Brain microvascular endothelial cell (primary cell): ENCODE measurements at places on chromosomes 6 and 20.

GRCh38 chr6:81534934-81535465 lies 217.5 kb downstream of the TENT5A start:
- DNase-seq = no peak

DNA sequence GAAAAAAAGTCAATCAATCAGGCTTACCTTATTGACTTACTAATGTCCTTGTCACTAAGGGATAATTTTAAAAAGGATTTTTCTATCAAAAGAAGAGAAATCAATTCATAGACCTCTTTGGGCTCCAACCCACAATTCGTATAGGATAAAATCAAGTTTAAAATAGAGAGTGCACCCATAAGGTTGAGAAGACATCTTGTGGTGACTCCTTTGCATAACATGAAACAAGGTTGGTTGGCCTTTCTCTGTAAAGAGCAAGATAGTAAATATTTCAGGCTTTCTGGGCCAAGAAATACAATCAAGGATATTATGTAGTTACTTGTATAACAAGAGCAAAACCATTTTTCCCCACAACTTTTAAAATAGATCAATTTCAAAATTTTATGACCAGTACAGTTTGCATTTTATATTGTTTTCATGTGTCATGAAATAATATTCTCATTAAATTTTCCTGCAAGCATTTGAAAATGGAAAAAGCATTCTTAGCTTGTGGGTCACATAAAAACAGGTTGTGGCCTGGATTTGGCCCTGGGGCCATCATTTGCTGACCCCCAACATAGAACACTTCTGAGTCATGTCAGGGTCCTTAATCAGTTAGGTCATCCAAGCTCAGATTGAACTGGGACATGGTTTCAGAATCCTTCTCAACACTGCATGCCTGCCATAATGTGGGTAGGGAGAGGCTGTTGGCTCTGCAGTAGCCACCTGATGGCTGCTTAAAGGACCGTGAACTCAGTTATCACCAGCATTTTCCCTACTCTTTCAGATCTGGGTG lies 76.7 kb downstream of the MYB start:
- DNase-seq = no peak

GRCh38 chr6:44169886-44170570 lies 11.4 kb downstream of the CAPN11 start:
- DNase-seq = no peak

DNA sequence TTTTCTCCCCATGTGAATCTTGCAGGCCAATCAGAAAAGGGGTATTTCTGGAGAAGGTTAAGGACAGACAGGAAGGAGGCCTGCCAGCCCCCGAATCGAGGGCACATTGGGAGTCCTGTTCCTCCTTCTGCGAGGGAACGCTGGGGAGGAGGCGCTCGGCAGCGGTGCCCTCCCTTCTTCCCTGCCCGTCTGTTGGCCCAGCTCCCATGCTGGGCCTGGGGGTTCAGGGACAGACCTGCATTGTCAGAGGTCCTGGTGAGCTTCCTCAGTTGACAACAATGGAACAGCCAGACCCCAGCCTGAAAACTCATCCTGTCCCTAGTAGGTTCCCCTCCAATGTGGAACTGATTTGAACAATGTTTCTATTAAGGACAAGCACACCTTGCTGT lies 15.1 kb upstream of the SYNJ2 start:
- no peak for DNase-seq

DNA sequence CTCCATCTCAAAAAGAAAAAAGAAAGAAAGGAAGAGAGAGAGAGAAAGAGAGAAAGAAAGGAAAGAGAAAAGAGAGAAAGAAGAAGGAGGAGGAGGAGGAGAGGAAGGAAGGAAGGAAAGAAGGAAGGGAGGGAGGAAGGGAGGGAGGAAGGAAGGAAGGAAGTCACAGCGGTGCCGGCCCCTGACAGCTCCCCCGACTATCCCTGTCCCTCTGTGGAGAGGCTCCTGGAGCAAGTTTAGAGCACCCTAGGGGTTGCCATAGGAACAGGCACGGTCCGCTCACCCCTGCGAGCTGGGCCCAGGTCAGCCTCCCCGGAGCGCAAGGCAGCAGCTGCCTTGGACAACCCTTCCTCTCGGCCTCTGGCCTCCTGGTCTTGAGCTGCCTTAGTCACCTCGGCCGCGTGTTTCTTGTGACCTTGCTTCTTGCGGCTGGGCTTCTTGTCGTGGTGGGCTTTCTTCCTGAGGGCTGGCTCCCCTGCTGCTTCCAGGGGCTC lies 6.8 kb downstream of the BNIP5 start:
- DNase-seq = no peak

DNA sequence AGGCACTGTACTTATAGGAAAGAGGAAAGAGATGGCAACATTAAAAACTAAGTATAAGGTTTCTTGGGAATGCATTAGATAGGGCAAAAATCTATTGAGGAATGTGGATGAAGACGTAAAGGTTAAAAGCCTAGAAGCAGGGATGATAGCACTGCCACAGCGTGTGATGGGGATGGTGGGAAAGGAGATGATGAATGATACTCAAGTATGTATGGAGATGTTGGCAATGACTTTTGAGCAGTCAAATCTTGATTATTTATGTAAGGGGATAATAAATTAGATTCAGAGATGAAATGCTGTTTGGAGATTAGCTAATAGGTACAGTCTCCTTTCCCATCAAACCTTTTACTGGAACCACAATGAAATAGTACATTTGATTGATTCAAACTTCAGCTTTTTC lies 432.8 kb downstream of the GRIK2 start:
- no peak for DNase-seq

DNA sequence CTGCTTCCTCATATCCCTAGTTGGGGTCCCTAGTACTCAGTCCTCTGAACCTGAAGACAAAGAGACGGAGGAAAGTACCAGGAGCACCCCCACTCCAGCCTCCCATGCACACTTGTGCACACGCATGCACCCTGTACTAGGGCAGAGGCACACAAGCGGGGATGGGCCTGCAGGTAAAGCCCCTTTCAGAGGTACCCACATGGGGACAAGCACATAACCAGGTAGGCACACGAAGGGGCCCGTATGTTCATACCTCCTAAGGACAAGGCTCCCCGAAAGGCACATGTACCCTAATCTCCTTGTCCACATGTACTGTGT lies 1.1 kb downstream of the TMEM151B start:
- DNase-seq = no peak

DNA sequence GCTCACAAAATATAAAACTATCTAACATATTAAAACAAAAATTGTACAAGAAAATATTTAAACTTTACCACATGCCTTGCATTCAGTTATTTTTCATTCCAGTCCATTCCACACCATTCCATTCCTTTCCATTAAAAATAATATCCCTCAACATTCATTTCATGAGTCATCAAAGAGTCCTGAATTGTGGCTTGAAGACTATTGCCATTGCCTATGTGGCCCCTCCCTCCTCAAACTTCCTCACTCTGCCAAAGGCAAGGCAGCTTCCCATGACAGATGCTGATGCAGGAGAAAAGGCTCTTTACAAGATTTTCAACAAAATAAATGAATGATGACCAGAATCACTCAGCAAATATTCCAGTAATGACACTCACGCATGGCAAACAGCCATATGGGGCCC lies 31.7 kb downstream of the IL20RA start:
- DNase-seq = peak; percentile 10

GRCh38 chr6:104705095-104705707 lies 154.5 kb downstream of the HACE1 start:
- peak; percentile 71 for DNase-seq

DNA sequence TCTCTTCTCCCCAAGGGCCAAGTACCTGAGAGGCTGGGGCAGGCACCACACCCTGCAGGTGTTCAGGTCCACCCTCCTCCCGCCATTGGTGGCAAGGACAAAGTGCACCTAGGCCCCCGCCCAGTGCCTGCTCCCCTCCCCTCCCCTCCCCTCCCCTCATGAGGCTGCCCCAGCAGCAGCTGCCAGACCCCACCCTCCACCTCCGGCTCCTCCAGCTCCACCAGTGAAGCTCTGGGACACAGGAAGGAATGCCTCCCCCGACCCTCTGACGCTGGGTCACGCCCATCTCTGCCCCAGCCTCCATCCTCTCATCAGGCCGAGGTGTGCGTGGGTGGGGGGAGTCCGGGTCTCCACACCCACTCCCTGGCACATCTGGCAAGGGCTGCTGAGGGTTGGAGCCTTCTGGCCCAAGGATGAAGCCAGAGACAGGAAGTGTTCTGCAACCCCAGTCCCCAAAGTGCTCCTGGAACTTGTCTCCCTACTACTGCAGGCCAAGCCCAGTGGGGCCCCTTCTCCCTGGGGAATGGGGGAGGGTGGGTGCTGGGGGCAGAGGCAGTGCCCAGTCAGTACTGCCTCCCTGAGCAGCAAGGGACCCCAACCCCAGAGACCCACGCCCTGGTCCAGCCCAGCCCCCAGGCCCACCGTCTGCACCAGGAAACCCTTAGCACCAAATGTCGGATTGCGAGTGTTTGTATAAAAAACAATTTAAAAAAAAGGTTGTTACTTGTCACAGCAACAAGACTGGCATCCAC lies 1.6 kb upstream of the UCKL1 start:
- DNase-seq = no peak

GRCh38 chr20:61956396-61957342 lies 109.0 kb downstream of the TAF4 start:
- DNase-seq = peak; percentile 62

GRCh38 chr6:38171997-38172738 lies 352.6 kb downstream of the ZFAND3 start:
- DNase-seq = no peak

DNA sequence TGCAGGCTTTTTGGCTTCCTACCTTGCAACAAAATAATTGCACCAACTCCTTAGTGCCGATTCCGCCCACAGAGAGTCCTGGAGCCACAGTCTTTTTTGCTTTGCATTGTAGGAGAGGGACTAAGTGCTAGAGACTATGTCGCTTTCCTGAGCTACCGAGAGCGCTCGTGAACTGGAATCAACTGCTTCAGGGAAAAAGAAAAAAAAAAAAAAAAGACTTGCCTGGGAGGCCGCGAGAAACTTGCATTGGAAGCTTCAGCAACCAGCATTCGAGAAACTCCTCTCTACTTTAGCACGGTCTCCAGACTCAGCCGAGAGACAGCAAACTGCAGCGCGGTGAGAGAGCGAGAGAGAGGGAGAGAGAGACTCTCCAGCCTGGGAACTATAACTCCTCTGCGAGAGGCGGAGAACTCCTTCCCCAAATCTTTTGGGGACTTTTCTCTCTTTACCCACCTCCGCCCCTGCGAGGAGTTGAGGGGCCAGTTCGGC lies 420 bp downstream of the SOX4 start:
- DNase-seq = peak; percentile 54

DNA sequence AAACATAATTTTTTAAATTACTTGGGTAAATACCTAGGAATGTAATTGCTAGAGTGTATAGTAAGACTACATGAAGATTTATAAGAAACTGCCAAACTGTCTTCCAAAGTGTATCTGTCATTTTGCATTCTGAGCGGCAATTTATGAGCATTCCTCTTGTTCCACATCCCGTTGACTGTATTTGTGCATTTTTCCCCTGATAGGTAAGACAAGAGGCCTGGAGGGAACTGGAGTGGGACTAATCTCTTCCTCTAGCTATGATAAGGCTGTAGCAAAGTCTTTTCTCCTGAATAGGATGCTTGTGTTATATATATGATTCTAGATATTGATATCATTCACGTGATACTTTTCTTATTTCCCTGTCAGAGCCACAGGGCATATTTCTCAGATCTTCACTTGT lies 1557.5 kb downstream of the GRIK2 start:
- DNase-seq = no peak

- no peak for DNase-seq
Measured at GRCh38 chr20:32589256-32589655, 4.1 kb upstream of the NOL4L start.

DNA sequence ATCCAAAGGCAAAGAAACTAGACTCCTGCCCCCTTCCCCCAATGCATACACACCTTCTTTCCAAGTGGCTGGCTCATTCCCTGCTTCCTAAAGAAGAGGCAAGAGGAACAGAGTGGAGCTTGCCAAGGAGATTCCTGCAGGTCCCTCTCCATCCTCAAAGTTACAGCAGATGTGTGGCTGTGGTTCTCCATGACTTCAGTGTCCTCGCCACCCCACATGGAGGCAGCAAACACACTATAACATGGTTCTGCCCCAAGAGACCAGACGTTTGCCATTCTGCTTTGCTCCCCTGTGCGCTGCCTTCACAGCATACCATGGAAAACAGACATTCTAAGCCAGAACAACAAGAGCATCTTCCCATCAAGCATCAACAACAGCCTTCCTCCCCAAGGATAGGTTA lies 84.4 kb downstream of the BACH2 start:
- DNase-seq = no peak

DNA sequence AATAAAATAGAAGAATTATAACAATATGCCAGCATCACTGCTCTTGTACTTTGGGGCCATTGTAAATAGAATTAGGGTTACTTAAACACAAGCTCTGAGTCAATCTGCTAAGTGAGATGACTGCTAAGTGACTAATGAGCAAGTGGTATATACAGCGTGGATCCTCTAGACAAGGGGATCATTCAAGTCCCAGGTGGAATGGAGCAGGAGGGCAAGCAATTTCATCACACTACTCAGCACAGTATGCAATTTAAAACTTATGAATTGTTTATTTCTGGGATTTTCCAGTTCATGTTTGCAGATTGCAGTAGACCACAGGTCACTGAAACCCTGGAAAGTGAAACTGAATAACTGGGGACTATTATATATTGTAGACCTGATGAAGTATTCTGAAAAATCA lies 235.3 kb downstream of the BTBD3 start:
- no peak for DNase-seq

- no peak for DNase-seq
Measured at GRCh38 chr6:151060766-151061531, 178.8 kb upstream of the AKAP12 start.

GRCh38 chr6:134161041-134161440 lies 108.6 kb upstream of the SLC2A12 start:
- DNase-seq = no peak

DNA sequence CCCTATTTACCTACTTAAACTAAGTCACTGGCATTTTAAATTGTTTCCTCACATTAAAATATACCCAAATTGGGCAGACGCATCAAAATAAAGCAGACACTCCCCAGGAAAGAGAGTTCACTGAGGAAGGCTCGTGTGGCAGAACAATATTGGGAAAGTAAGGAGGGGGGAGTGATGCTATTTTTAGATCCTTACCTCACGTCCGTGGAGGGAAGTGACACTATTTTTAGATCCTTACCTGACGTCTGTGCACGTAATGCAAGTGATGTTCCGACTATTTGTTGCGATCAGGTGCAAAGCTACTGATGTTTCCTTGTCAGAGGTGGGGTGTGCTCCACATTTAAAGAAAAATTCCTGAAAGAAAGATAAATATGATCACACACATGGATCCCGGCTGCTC lies 699.2 kb upstream of the AGPAT4 start:
- no peak for DNase-seq

DNA sequence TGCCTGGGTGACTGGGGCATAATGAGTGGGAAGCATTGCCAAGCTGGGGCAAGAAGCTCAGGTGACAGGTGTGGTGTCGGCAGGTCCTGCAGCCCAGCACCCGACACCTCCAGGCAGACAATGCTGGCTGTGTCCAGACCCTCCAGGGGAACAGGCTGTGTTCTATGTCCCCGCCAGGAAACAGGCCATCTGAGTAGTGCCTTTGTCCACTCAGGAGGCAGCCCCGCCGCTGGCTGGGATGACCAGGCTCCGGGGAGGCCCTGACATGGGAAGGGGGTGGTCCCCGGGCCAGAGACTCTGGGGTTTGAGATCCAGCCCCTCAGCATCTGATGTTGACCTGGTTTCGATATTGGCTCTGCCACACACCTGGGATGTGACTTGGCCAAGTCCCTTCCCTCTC lies 28.4 kb downstream of the SNPH start:
- DNase-seq = no peak

GRCh38 chr20:9501473-9501872 lies 12.9 kb upstream of the LAMP5 start:
- no peak for DNase-seq

GRCh38 chr6:97995158-97995557 lies 712.1 kb upstream of the MMS22L start:
- no peak for DNase-seq
